GM06990 (cell line): ENCODE measurements at places on chromosomes 12 and 14.
A peak's percentile ranks its signal among the peaks of the same experiment; 100 is the strongest.

GRCh38 chr12:5242440-5242839 is 189.5 kb upstream of the NTF3 start:
- no peak for DNase-seq

DNA sequence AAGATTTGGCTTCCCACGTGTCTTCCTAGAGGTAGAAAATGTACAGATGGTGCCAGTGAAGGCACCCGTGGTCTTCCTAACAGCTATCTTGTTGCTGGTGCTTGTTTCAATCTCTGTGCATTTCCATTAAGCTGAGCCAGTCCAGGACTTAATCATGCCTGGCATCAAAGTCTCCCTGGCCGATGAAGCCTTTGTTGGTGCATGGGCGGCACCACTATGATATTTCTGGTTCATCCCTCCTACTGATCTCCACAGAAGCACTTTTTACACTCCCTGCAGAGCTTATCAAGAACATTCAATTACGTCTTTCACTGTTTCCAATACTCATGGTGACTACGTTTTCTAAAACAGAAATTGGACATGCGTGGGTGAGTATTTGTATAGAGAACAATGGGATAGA is 128.4 kb downstream of the TTC8 start:
- no peak for DNase-seq

DNA sequence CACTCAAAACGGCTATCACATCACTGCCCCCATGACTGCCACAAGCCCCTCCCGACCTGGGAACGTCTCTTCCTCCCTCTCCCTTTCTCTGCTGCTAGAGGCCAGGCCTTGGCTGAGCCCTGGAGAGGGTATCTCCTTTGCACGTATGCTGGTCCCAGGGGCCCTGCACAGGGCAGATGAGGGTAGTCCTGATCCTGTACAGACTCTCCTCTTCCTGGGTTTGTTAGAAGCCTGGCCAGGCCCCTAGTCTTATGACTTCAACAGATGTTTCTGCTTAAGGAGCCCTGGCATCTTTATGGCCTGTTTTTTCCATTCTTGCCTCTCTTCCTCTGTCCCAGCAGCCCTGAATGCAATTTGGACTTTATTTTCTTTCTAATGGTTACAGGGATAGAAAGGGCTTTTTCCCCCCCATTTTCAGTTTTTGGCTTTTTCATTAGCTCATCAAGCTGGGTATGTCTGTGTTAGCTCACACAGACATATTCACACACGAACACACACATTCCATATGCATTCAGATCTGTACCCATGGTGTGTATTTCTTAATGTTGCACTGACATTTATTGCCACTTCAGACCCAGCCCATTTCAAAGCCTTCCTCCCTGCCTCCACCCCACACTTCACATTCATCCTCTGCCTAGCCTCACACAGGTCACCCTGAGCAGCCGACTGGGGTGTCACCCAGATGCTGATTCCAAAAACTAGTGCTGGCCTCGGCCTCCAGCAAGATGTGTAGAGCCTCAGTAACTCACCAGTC is 203.2 kb downstream of the ZFP36L1 start:
- no peak for DNase-seq

DNA sequence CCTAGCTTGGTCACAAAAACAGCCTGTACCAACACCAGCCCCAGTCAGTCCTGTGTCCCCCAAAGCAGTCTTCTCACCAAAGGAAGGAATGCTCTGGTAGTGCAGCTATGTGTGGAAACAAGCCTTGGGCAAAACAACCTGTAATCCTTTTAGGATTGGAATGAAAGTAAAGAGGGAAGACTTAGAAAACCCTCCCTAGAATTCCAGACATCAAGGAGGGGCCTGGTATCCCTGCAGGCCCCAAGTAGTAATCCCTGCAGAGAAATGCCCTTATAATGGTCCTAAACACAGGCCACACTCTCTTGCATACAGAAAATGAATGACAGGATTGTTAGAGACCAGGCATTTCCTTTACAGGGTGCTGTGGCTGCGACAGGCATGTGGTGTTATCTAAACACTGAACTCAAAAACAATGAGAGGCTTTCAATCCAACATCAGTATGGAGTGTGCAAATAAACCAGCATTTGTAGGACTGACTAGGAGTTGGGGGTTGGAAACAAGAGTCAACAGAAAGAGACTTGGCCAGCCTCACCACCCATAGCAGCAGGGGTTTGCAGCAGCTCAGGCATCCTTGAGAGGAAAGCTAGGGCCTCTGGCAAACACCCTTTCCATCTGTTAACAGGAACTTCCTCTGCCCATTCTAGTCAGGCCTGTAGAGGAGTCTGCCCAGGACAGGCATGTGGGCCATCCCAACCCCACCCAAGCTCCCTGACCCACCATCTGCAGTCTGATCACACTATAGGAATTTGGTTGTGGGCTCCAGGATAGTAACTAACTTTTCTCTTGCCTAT is 59.1 kb downstream of the DCAF5 start:
- DNase-seq: no peak

DNA sequence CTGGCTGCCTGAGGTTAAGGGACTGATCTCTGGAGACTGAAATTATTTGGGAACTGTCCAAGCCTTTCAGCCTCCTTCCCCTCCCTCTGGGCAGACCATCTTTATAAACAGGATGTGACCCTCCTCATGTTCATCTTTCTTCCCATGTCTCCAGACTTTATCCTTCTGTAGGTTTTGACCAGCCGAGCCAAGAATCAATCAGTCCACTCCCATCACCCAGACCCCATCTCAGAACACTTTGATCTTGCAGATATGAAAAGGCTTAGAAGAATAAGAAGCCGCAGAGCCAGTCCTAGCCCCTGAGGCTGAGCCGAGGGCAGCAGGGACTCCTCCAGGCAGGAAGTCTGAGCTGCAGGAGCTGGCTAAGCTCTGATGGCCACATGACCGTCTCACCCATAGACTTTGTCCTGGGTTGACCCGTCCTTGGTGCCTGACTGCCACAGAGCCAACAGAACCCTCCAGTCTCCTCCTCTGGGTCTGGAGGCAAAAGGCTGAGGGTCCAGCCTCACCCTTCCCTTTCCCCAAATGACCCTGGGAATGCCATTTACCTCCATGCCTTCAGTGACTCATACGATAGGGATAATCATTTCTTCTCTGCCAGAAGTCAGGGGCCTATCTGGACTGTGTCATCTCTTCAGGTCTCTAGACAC is 1.6 kb downstream of the KRT71 start:
- DNase-seq: no peak

DNA sequence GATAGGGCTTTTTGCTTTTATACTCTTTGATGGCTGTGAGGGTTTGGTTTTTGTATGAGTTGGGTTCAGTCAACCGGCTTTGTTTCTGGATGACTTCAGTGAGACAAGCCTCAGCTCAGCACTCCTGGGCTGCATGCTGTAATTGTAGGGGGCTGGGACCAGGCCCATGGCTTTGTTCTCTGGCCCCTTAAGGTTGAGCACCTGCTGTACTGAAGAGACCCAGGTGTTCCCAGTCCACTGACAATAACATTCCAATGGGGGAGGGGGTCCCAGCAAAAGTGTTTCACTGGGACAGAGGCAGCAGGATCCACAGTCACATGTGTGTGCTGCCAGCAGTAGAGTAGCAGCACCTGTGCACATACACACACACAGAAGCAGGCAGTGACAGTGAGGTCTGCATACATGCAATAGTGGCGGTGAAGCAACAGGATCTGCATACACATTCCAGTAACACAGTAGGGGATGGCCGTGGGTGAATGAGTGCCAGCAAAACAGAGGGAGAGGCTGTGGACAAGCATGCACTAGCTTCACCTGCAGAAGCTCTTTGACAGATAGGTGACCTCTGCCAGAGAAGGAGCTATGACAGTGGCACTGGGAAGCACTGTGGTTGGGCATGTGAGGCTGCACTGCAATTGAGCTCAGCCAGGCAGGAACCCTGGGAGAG is 240.4 kb downstream of the ASCL1 start:
- DNase-seq: no peak

GRCh38 chr14:47557894-47558293 is 117.5 kb downstream of the MDGA2 start:
- DNase-seq: no peak

DNA sequence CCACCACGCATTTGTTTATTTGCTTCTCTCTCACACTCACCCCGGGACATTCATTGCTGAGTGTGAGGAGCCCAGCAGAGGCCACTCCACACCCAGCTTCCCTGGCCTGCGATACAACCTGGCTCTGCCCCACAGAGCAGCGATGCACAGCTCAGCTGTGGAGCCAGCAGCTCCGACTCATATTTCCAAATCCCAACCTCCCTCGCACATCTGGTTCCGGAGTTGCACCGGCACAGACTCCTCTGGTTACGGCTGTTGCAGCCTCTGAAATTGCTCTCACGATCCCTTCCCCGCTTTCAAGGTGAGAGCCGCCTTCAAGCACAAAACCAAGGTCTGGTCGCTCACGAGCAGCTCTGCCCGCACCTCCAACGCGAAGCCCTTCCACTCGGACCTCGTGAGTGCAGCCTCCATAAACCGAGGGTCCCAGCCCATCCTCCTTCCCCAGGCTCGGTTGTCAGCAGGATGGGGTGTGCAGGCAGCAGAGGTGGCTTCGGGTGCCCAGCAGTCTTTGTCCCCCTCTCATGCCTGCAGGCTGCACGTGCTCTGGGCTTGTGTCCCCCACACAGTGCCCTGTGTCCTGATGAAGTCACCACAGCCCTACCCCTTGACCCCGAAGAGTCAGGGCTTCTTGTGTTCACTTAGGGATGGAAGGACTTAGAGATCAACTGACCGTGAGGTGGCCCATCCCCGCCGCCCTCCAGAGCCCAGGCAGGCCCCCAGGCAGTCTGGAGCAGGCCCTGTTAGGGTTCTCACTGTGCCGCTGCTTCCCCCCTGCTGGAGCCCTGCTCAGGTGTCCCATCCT is 184.3 kb downstream of the ADGRD1 start:
- no peak for DNase-seq

DNA sequence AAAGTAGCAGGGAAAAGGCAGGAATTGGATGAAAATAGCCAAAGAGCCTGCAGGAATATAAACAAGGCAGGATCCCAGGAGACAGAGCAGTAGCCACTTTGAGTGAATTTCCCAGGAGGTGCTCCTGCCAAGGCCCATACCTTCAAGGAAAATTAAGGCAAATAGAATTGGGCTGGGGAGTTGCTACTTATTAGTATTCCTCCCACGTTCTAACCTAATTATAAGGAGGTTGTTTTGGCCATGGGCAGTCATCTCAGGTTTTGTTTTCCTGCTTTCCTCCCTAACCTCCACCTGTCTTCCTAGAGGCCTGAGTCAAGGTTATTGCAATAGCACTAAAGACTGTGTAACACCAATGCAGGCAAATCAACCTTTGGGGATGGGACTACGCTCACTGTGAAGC is 73.1 kb downstream of the DAD1 start:
- no peak for DNase-seq

GRCh38 chr14:104696671-104697316 is 7.4 kb downstream of the INF2 start:
- DNase-seq: no peak

- no peak for DNase-seq
Observed at GRCh38 chr12:68539615-68539952, 71.1 kb upstream of the RAP1B start.

DNA sequence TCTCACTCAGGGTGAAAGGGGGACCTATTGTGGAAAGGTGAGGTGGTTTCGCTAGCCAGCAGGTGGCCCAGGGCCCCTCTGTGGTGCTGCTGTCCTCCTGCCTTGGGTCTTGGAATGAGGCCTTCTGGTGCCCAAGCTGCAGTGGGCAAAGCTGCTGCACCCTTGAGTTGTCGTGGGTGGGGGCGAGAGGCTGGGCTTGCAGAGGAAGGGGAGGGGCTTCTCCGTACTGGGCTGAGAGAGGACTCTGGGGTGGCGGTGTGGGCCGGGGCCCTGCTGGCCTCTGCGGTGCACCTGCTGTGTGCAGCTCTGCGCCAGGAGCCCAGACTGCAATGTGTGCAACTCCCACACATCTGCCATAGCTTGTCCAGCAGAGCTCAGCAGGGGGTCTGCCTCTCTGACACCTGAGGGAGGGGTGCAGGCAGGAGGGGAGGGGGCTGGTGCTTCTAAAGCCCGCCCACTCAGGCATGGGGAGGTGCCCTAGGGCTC is 145.8 kb downstream of the KIF26A start:
- DNase-seq: no peak

DNA sequence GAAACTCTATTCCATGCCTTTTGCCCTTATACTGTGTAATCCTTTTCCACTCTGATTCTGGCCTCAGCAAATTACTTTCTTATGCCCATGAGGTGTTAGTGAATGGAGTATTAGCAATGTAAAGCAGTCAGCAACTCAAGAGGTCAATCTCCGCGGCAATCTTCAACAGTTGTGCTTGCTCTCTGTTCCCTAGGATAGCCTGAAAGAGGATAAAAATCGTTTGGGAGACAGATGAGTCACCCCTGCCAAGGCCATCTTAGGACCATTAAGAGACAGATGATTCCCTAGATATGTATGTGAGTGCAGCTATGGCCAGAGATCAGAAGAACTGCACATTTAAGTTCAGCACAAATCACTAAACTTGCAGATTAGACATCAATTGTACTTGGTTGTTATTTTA is 1145.8 kb downstream of the GALC start:
- no peak for DNase-seq

- no peak for DNase-seq
Observed at GRCh38 chr14:88256997-88257950, 65.8 kb downstream of the KCNK10 start.

DNA sequence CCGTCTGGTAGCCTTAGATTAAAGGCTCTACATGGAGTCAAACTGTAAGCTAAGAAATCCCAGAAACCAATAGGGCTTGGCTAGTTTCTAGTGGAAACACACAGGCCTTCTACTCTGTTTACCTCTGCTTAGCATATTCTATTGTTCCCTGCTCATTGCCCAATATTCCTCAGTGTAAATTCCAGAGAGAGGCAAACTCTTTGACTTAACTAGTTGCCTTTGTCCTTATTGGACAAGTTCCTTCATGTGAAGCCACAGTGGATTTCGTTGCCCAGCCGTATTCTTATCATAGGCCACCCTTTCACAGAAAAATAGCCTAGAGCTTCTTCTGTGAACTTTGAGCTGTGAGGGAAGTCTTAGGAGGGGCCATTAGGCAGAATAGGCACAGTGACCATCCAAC is 186.1 kb downstream of the PLCZ1 start:
- no peak for DNase-seq

DNA sequence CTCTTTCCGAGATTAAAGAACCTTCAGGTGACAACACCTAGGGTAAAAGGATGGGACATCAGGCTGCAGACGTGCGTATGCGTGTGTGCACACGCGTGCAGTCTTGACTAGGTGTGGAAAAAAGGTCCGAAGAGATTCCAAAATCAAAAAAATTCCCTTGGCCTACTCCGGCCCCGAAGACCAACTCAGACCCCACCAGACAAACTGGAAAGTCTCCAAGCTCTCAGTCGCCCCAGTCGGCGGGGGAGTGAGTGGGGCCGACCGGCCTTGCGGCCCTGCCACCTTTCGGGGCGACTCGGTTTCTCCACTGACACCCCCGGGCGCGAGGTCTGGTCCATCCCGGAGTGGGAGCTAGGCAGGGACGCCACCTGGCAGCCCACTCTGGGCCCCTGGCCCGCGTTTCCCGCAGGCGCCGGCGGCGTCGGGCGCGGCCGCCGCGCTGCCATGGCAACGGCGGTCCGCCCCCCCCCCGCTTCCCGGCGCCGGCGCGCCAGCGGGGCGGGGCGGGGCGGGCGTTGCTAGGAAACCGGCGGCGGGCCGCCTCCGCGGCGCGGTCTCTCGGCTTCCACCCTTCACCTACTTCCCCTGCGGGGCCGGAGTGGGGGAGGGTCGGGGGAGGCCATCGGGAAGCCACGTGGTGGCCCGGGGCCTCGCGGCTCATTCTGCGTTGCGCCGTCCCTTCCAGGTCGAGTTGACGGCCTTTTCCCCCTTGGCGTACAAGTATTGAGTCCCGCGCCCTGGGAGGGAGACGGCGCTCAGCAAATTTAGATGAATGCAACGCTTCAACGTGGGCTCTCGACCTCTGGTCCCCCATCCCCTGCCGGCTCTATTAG is 253.1 kb downstream of the EFCAB11 start:
- DNase-seq: peak; percentile 85
